ENCODE measurements at places on chromosomes 3 and 15. TPM values are rescaled to one million over a fixed set of nuclear protein-coding genes. Genes with fewer than 3 reads are reported as not detected.

DNA sequence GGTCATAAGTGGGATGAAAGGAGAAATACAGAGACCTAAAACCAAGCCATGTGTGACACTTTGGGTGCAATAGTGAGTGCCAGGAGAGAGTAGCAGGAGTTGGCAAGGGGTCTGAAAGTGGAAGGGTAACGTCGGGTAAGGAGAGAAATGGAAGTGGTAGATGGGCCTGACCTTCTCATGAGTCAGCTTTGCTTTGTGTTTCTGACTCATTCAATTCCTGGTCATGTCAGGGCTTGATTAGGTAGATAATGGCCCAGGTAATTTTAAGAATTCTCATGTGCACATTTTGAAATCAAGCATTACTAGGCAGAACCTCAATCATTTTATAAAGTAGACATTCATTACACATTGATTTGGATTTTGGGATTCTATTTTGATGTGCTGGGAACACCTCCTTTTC is 262.5 kb downstream of the SOX2 start:
- DNase-seq, result no peak

- DNase-seq, result no peak
Measured at GRCh38 chr15:85451099-85451700, 70.8 kb downstream of the AKAP13 start.

GRCh38 chr15:52018244-52018643 is 775 bp upstream of the MAPK6 start:
- no peak for DNase-seq

- no peak for DNase-seq
Measured at GRCh38 chr15:25433118-25433865, 5.5 kb downstream of the UBE3A start.

KIF7 gene
- total RNA-seq, result 1.5 TPM

All from lower lobe of right lung (tissue), 2 donors.